Fibroblast of skin of left biceps (primary cell): ENCODE measurements at places on chromosomes 1 and 21.

- DNase-seq: no peak
These were observed 76.9 kb upstream of the TNFSF18 start for GRCh38 chr1:173127369-173128307.

DNA sequence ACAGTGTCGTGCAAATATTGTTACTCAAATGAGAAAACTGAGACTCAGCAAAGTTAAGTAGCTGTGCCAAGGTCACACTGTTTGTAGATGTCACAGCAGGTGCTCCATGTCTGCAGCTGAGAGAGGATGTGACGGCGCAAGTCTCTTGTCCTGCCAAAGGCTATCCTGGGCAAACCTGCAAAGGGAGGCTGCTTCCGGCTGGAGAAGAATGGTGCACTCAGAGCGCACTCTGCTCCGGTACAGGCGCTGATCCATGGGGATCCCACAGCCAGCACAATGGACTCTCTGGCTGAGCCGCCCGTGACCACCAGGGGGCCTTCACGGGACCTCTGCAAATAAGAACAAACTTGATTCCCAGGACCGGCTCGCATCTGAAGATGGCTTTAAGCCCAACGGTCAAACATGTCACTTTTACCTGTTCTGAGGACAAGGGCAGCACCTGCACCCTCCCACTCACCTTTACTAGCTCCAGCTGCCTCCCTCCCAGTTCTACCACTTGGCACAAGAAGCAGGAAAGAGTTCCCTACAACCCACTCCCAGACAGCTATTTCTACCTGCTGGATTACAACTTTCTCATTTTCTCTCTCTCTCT lies 21.9 kb downstream of the RD3 start:
- DNase-seq: peak; percentile 23

DNA sequence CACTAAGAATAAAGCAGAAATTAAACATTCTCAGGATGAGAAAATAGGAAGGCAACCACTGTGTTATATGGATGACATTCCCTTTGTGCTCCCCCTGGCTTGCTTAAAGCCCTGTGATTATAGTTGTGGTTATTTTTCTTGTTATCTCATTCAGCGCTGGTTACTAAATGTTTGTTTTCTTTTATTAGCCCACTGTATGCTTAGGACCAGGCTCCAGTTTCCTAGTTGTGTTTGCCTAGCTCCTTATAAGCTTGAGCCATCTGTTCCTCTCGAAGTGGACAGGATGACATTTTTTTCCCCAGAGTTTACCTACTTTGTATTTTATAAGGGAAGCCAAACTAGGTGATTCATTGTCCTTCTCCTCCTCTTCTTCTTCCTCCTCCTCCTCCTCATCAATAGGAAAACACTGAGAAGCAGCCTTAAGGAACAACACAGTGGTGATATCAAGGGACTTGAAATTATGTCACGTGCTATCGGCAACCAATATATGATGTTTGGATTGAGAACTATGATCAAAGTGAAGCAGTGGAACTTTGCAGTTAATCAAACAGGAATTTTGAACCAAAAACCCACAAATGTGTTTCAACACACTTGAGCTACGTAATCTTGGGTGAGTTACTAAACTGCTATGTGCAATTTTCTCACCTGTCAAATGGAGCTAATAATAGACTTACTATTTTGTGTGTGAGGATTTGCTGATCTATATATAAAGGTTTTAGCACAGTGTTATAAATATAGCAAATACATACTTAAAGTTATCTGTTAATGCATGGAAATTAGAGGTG lies 35.1 kb upstream of the RGS7 start:
- DNase-seq: no peak

GRCh38 chr1:174795806-174796205 lies 203.9 kb upstream of the CACYBP start:
- DNase-seq: no peak

DNA sequence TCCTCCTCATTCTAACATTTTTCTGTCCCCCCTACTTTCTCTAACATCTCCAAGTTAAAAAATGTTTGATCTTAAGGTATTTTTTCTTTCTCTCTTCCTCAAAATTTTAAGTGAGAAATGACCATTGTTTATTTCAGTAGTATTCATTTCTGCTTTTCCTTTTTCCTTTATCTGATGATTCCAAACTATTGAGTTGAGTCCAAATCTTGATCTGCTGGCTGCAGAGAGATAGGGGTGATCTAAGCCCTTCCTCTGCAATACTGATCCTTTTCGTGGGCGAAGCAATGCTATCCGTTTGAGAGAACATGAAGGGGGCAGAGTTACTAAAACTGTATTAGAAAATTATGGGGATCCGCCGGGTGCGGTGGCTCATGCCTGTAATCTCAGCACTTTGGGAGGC lies 516 bp upstream of the NMNAT2 start:
- DNase-seq: no peak

DNA sequence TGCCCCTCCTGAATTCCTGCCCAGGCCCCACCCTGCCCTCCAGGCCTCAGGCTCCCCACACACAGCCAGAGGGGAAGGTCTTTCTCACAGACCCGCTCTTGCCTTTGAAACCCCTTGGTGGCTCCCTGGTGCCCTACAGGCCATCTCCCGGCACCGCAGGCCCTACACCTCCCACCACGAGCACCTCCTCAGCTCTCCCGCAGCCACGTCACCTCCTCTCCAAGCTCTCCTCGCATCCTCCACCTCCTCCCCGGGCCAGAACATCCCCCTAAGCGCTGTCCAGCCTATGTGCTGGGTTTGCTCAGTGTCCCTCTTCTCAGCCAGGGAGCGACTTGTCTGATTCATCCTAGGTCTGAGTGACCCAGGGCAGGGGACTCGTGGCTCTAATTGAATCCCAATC lies 66.4 kb downstream of the DMRTB1 start:
- no peak for DNase-seq

DNA sequence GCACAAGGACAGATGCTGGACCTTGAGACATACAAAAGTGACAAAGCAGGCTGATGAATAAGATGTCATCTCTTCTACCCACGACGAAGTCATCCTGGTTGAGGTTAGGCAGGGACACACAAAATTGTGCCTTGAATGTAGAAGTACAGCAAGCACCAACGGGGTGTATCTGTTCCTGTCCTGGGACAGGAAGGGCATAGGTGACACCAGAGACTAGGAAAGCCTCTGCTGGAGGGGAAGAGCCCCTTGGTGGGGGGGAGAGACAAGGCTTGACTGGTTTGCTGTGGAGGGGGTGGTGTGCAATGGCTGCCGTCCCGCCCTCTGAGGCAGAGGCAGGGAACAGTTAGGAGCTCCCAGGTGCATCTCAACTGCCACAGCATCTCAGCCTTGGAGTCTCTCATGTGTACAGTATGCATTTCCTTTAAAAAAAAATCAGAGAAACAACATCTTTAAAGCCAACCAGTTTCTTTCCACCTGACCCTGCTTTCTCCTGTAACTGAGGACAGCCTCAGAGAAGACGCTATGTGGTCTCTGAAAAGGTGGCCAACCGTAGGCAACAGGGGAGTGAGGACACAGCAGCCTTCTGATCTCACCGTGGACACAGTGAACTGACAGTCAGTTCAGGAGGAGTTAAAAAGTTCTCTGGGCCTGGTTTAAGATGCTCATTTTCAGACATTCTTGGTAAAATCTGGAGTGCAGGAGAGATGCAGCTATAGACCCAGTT lies 17.7 kb upstream of the GFI1 start:
- DNase-seq: no peak

- DNase-seq: no peak
These were observed 14.0 kb downstream of the SDC3 start for GRCh38 chr1:30894508-30894973.

DNA sequence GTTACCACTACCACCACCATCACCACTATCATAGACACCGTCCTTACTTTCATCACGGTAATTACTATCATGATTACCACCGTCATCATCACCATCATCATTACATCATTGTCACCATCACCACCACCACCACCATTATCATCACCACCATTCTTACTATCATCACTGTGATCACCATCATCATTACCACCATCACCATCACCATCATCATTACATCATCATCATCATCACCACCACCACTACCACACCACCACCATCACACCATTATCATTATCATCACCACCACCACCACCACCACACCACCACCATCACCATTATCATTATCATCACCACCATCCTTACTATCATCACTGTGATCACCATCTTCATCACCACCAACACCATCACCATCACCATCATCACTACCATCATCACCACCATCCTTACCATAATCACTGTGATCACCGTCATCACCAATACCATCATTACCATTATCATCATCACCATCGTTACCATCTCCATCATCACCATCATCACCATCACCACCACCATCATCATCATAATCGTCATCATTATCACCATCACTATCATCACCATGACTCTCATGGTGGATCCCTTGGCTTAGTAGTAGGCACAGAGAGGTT lies 244.4 kb upstream of the C1orf174 start:
- DNase-seq: no peak

DNA sequence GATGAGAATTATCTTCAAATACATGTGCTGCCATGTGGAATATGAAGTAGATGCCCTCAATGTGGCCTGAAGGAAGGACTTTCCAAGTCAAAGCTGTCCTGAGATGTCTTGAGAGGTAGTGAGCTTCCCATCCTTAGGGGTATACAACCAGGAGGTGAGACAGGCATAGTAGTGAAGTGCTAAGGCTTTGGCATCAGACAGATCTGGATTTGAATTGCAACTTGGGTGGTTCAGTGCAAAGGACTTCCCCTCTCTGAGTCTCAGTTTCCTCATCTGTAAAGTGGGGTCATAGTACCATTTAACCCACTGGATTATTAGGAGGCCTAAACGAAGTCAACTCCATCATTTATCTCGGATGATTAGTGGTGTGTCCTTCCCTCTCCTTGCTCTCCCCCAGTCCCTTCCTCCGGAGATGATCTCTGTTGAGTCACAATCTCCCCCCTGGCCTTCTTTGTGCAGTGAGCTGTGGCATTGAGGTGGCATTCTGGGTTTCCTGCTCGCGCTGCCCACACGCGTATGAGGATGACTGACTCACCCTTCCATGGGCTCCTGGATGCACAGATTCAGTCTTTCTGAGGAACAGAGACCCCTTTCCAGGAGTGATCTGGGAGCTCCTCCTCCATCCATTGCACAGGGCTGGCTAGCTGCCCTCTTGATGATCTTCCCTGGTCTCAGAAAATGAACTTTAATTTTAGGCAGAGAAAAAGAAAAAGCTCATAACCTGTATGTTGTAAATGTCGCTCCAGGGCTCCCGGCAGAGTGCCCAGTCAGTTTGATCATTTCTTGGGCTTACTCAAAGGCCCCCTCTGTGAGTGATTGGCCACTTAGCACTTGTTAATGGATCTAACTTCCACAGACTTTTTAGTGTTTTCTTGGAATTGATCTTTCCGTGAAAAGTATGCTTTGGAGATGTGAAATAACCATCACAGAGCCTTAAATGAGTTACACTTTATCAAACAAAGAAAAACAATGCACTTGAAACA lies 354.6 kb downstream of the PTPRU start:
- no peak for DNase-seq

- DNase-seq: peak; percentile 3
These were observed 97.5 kb upstream of the CTTNBP2NL start for GRCh38 chr1:112298558-112298957.

DNA sequence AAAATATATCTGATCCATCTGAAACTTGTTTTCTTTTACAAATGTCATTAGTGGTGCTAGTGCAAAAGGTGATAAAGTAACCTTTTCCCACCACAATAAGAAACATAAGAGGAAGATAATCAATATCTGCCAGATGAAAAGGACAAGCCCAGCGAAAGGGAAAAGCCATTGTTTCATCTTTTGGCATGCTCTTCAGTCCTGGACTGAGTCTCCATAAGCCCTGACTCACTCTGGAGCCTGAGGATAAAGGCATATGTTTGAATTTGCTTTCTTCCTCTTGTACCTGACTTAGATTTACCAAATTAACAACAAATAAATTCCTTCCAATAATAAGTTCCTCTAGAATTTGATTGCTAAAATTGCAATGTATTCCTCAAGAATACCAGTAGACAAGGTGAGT lies 13.6 kb downstream of the DNAJC11 start:
- DNase-seq: no peak

DNA sequence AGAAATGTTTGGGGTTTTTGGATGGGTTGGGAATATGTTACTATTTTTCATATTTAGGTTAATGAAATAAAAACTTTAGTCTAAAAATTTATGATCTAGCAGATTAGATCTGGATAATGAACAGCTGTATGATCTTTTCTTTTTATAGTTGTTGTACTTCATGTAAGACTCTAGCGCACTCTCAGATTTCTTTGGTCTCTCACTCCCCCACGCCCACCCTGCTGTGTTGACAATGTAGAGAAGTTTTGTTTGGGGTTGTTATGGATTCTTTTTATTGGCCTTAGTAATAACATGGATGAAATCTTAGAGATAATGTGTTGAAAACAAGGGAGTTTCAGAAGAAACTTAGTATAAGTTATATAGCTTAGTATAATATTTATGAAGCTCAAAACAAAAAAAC lies 5.5 kb downstream of the KLF18 start:
- DNase-seq: no peak

GRCh38 chr1:115706587-115707425 lies 61.7 kb downstream of the CASQ2 start:
- DNase-seq: peak; percentile 16

DNA sequence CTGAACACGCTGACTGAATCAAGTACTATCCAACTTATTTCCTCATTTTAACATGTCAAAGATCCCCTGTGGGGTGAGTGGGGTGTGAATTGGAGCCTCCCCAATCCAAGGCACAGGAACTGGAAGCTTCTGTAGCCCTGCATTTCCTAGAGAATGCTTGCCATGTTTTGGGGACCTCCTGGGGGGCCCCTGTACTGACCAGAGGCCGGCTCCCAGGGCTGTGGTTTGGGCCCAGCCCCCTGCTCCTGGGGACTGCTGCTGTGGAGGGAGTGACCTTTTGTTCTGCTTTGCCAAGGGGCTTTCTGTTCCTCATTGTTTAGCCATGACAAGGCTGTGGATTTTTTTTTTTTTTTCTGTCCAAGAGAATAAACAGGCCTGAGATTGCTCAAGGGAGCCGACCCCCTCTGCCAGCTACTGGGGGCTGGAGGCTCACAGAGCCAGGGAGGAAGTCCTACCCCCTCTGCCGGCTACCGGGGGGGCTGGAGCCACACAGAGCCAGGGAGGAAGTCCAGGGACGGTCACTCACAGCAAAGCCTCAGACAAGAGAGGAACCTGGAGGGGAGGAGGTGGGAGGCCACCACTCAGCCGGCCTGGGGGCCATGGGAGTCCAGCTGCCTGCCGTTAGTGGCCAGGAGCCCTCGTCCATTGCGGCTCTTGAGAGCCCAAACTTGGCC lies 17.4 kb downstream of the TNFRSF1B start:
- DNase-seq: peak; percentile 31

GRCh38 chr21:42386034-42386591 lies 9.7 kb downstream of the TMPRSS3 start:
- no peak for DNase-seq

GRCh38 chr21:36422279-36423098 lies 37.3 kb downstream of the CHAF1B start:
- DNase-seq: no peak
